ENCODE measurements at places on chromosomes 2 and 18.

DNA sequence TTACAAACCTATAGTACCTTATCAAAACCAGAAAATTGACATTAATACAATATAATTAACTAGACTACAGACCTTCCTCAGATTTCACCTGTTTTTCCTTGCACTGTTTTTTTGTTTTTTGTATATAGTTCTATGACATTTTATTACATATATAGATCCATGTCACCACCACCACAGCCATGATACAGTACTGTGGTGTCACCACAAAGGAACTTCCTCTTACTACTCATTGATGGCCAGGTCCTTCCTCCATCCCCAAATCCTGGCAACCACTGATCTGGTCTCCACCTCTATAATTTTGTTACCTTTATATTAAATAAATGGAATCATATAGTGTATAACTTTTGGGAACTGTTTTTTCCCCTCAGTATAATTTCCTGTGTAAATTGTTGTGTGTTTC, 19.4 kb upstream of the ATP6V1B1 start:
- DNase-seq, result no peak

DNA sequence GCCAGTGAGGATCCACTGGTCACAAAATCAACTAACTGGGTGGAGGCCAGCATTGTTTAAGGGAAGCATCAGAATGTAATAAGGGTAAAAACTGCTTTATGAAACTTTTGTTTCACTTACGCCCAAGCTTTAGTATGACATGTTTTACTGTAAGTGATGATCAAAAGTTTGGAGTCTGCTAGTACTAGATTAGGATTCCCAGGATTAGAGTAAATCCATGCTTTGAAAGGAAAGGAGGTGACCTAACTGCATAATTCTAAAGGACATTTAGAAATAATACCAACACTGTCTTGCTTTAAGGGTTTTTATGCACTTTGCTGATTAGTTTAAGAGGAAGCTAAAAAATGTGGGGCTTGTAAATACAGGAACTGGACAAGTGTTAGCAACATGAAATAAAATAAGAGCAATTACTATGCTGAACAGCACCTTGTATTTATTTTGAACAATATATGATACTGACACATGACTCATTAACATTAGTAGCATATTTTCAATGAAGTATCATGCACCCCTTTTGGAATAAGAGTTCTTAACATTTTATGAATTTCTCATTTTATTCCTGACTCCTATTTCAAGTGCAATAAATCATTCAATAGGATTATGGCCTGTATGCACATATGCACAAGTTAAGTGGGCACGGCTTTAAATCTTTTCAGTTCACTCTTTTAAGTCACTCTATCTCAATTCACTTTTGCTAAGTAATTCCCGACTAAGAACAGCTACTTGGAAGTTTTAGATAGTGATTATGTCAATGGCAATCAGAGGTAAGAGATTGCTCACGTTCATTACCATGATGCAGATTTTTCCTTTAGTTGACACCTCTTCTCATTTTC, 62.5 kb downstream of the STK39 start:
- no peak for DNase-seq

GRCh38 chr2:236910781-236911495, 174.8 kb upstream of the COPS8 start:
- no peak for DNase-seq

DNA sequence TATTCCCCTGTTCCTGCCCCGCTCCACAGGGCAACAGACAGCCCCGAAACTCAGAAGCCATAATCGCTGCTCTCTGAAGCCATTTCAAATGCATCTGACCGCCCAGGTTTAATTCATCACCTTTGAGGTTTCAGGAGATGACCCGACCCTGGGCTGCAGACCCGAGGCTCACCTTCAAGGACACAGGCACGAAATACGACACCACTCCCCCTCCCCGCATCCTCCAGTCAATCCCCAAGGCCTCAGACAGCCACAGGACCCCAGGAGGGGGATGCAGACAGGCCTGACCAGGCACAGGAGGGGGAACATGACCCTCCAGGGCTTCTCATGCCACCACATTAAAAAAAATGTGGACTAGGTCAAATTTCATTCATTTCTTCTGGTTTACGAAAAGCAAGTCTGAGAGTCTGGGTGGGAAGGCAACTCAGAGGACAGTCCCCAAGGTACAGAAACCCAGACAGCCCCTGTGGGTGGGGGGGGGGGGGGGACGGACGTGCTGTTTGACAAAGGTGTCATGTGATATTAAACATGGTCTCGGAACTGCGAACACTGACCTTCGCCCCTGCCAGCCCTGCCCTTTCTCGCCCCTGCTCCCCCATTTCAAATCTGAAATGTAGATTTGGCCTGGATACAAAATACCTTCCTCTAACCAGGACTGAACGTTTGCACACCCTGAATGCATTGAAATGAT, 142.9 kb downstream of the BCL11A start:
- no peak for DNase-seq
